Naive thymus-derived CD4-positive, alpha-beta T cell (primary cell): ENCODE measurements at places on chromosomes 1 and 21. TPM values are rescaled to one million over a fixed set of nuclear protein-coding genes. Genes with fewer than 3 reads are reported as not detected.

MPZ gene
- total RNA-seq, result 6.2 and 7.7 TPM in 2 replicates

ASCL5 gene
- total RNA-seq, result 0.56 TPM

DNA sequence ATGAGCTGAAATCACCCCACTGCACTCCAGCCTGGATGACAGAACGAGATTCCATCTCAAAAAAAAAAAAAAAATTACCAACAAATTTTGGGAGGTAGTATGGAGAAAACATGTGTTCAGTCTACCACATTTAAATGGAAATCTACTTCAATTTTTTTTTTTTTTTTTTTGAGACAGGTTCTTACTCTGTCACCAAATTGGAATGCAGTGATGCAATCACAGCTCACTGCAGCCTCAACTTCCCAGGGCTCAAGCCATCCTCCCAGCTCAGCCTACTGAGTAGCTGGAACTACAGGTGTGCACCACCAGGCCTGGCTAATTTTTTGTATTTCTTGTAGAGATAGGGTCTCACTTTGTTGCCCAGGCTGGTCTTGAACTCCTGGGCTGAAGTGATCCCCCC lies 82.1 kb downstream of the GFI1 start:
- DNase-seq, result no peak
- peaks cover 6% of the 10 kb centered on the region for H3K4me1 ChIP-seq
- no peak overlapping the region for H3K4me3 ChIP-seq
- H3K27me3 ChIP-seq, result no peaks in the 10 kb centered on the region
- H3K27ac ChIP-seq, result no peak overlapping the region

- no peaks in the 10 kb centered on the region for H3K27me3 ChIP-seq
Observed at GRCh38 chr1:240597153-240597745, 14.7 kb downstream of the GREM2 start.

DNA sequence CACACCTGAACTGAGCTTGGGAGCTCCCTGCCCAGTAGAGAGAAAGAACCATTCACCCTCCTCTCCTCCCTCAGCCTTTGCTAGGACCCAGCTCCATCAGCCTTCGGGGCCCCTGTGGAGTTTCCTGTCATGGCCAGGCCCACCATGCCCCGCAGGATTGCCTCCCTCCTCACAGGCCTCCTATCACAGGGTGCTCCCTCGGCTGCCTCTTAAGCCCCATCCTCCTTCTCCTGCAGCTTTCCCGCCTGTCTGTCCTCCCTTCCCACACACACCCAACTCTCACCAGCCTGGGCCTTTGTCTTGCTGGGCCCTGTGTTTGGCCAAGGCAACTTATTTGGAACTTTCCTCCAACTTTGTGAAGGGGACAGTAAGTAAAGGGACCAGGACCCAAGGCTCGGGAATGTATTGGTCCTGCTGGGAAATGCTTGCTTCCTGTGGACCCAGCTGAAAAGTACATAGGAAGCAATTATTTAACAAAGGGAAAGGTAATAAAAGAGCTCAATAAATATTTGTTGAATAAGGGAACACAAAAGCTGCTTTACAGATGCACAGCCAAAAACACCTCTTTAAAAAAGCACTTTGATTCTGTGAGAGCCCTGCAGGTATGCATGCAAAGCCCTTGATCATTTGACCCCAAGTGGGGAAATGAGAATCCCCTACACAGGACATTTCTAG lies 31.6 kb upstream of the TENT5C start:
- peaks cover 14% of the 10 kb centered on the region for H3K4me1 ChIP-seq
- no peak overlapping the region for H3K27ac ChIP-seq
- no peaks in the 10 kb centered on the region for H3K27me3 ChIP-seq
- H3K36me3 ChIP-seq, result no peaks in the 10 kb centered on the region

DNA sequence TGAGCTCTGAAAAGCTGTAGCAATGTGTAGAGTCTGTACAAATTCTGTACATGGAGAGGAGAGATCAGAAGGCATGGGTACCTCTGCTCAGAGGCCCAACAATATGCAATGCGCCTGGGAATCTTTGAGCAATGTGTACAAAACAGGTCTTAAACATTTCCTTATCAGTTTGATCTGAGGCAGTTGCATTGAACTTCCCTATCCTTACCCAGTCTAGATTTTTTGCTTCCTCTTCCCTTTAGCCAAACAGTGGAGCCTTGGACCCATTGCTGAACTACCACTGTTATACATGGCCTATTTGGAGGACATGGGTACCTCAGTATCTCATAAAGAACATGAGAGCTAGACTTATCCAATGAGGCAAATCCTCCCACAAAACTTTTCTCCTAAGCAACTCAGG lies 12.6 kb upstream of the MNDA start:
- no peaks in the 10 kb centered on the region for H3K36me3 ChIP-seq
- DNase-seq, result no peak
- no peaks in the 10 kb centered on the region for H3K27me3 ChIP-seq
- no peak overlapping the region for H3K27ac ChIP-seq
- H3K4me3 ChIP-seq, result no peak overlapping the region

DNA sequence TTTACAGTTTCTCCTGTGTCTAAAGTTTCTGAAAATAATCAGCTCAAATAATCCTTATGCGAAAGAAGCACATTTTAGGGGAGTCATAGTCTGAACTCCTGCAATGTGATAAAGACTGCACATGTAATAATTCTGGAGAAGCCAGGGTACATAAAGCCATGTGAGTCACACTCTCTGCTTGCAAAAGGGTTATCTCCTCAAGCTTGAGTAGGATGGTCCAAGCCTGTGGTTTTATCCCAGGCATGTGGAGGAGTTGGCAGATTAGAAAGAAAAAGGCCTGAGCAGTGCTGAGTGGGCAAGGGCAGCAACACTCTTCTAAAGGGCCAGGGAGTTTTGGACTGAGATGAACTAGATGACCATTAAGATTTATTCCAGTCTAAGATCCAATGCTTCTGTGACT lies 220.4 kb downstream of the RHOU start:
- DNase-seq, result no peak
- H3K36me3 ChIP-seq, result no peaks in the 10 kb centered on the region
- H3K27me3 ChIP-seq, result no peaks in the 10 kb centered on the region
- no peak overlapping the region for H3K4me3 ChIP-seq
- no peaks in the 10 kb centered on the region for H3K4me1 ChIP-seq

DNA sequence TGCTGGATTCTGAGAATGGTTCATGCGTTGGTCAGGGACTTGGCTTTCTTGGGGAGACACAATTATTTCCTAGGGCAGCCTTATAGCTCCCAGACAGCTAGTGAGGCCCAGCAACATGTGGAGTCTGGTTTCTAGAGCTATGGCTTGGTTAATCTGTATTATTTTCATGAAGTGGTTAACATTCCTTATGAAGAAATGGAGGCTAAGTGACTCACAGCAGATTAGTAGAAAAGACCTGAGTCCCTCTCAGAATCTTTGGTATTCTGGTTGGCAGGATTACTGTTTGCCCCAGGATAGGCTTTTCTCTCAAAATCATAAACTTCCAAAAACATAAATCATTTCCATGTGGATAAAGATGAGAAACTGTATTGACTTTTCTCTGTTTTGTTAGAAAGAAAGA lies 42.3 kb downstream of the DUSP10 start:
- H3K27ac ChIP-seq, result no peak overlapping the region
- DNase-seq, result no peak
- H3K4me3 ChIP-seq, result no peak overlapping the region
- no peaks in the 10 kb centered on the region for H3K27me3 ChIP-seq
